ENCODE measurements at places on chromosomes 13 and 19.
A peak's percentile ranks its signal among the peaks of the same experiment; 100 is the strongest.

GRCh38 chr19:1644070-1644469 lies 8.3 kb downstream of the TCF3 start:
- no peak for DNase-seq

- no peak for DNase-seq
Measured at GRCh38 chr19:53388904-53389303, 6.0 kb upstream of the ZNF765 start.

- no peak for DNase-seq
Measured at GRCh38 chr13:23473221-23473620, 39.7 kb upstream of the SACS start.

GRCh38 chr13:20664351-20664750 lies 39.1 kb upstream of the IL17D start:
- no peak for DNase-seq

GRCh38 chr19:44822177-44822576 lies 13.3 kb downstream of the BCAM start:
- DNase-seq: no peak

GRCh38 chr13:69319656-69320055 lies 788.0 kb upstream of the ATXN8OS start:
- no peak for DNase-seq

DNA sequence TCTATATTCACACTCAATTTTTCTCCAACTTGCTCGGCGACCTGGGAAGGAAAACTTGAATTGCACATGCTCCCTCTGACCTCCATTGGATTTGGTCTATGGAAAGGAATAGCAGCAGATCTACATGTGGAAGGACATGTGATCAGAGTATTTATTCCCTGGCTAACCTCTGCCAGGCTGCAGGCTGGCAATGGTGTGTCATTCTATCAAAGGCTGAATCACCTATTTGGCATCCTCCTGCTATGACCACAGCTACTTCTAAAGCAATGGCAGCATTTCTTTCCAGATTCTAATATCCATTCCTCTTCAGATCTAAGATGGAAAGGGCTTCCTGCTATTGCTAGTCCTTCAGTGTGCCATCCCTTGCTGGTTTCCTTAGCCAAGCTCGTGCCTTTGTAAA lies 144.3 kb upstream of the FREM2 start:
- DNase-seq: peak; percentile 60

DNA sequence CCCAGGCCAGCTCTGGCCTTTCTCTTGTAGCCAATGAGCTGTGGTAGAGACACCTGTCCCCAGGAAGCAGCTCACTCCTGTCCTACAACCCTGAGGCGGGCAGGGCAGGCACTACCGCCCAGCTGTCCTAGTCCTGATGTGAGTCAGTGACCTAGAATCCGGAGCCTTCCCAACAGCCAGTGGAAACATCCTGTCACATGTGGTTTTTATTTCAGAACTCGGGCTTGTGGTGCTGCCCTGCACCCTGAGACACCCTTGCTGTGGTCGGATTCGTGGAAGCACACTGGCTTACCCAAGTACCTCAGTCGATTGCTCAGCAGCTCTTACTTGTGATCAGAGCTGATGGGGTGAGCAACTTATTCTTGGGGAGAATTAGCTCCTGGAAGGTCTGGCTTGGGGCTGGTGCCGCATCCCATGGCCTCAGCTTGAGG lies 83.6 kb upstream of the ARHGEF7 start:
- DNase-seq: peak; percentile 43

- no peak for DNase-seq
Measured at GRCh38 chr19:43455321-43456113, 9.9 kb downstream of the LYPD3 start.

DNA sequence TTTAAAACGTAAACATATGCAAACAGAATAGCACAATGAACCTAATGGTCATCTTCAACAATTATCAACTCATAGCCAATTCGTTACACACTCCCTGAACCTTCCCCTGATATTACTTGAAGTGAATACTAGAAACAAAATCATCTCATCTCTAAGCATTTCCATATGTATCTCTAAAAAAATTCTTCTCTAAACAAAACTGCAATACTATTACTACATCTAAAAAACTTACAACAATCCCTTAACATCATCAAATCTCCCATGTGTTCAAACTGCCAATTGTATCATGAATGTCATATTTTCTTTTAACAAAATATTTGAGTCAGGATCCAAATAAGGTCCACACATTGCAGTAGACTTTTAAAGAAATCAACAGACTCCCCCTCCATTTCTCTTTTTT lies 61.4 kb downstream of the FRY start:
- no peak for DNase-seq

GRCh38 chr13:50843257-50844083 lies at the start of gene DLEU7:
Gene DLEU7, minus strand, starts transcription at chr13:50843692. Its CDS starts 46 bp downstream, at chr13:50843646.
- no peak for DNase-seq

- DNase-seq: no peak
Measured at GRCh38 chr13:52929846-52930245, 81.4 kb upstream of the PCDH8 start.

- no peak for DNase-seq
Measured at GRCh38 chr19:54152878-54153524, 6.5 kb downstream of the LENG1 start.

DNA sequence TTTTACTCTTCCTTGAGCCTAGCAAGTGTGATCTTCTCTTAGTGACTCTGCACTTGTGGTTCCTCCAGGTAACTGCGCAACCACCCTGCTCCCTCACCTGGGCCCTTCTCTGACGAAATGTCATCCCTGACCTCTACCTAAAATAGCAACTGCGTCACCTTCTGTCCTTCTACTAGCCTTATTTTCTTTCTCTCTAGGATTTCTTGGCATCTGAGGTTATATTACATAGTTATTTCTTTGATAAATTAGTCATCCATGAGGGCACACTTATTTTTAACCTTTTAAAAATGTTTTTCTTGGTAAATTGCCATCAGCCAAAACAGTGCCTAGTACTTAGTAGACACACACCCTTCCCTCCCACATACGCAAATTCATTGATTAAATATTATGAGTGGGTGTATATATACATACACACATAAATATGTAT lies 355.5 kb downstream of the ENOX1 start:
- DNase-seq: peak; percentile 75
